Frontal cortex (tissue), 4 donors: ENCODE measurements at places on chromosomes 7 and 10. TPM values are rescaled to one million over a fixed set of nuclear protein-coding genes. Genes with fewer than 3 reads are reported as not detected.

SUPV3L1 gene
- 40.4 TPM for total RNA-seq

ZNF735 gene
- total RNA-seq = not detected

NME8 gene
- total RNA-seq = not detected

C7orf57 gene
- total RNA-seq = under 0.01 TPM

MBL2 gene
- not detected for total RNA-seq

LIPA gene
- total RNA-seq = 38.7 TPM

INPP5F gene
- 212 TPM for total RNA-seq

GIMAP8 gene
- total RNA-seq = 1.6 TPM

OLAH gene
- total RNA-seq = 0.41 TPM

CYP2W1 gene
- total RNA-seq = not detected

ZNF239 gene
- total RNA-seq = 27.3 TPM

MRC1 gene
- 3.7 TPM for total RNA-seq
